ENCODE measurements at places on chromosomes 2 and 18.

- DNase-seq: no peak
Observed at GRCh38 chr18:22112215-22112614, 57.2 kb upstream of the GATA6 start.

DNA sequence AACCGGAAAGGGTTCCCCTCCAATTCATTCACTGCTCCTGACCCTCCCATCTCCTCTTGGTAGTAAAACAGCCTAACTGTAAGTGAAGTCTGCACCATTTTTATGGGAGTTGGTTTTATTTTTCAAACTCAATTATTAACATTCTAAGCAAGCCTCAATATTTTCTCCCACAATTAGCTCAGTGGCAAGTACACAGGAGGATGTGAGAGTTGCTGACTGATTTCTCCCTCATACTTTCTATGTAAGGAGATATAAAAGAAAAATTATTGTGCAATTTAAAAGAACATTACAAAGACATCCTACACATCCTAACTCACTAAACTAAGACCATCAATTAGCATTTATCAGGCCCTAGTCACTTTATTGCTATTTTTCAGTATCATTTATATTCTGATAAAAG lies 73.9 kb downstream of the PIAS2 start:
- no peak for DNase-seq

DNA sequence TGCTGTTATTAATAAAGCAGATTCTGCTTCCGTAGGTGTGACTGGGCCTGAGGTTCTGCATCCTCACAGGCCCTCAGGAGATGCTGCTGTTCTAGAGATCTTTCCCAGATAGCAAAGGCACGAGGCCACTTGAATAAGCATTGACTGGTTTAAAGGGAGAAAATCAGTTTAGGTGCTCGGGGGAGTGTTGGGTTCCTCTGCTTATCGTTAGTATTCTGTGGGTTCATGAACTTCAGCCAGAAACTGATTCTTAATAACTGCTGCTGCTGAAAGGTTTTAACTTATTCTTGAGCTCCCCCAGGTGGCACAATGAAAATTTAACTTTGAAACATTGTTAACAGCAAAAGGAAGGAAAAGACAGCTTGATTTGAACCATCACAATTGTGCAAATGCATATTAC lies 56.9 kb downstream of the ITGA6 start:
- DNase-seq: peak; percentile 57

- no peak for DNase-seq
Observed at GRCh38 chr2:64924170-64924934, 64.8 kb upstream of the SLC1A4 start.

- DNase-seq: no peak
Observed at GRCh38 chr18:64253222-64253621, 104.3 kb upstream of the LINC00305 start.

DNA sequence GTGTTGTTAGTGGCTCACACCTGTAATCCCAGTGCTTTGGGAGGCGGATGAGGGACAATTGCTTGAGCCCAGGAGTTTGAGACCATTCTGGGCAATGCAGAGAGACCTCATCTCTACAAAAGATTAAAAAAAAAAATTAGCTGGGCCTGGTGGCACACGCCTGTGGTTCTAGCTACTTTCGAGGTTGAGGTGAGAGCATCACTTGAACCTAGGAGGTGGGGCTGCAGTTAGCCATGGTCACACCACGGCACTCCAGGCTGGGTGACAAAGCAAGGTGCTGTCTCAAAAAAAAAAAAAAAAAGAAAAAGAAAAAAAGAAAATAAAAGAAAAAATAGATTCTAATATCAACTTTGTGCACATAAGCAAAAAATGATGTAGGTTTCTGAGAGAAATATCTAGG lies 1492.5 kb upstream of the TMEFF2 start:
- no peak for DNase-seq

- DNase-seq: peak; percentile 38
Observed at GRCh38 chr2:202378001-202378400, 1.9 kb downstream of the BMPR2 start.

GRCh38 chr18:44668270-44668975 lies 12.3 kb upstream of the SETBP1 start:
- DNase-seq: no peak

- DNase-seq: no peak
Observed at GRCh38 chr2:111157798-111158197, 37.1 kb downstream of the BCL2L11 start.

- DNase-seq: peak; percentile 7
Observed at GRCh38 chr18:51614033-51614432, 416.6 kb upstream of the MEX3C start.

DNA sequence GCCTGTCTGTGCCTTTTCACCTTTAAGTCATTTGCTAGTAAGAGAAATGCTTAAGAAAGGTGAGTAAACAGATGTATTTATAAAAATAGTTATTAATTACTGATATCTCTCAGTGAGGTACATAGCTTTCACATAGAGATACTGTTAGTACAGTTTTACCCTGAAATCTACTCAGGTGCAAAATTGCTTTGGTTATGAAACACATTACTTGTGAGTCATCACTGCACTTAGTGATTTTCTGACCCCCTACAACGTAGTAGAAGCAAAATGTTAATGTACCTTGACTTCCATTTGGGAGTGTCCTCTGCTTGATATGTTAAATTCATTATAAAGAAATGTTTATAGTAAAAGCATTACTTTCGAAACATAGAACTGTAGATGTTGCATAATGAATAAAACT lies 6.5 kb downstream of the GLS start:
- DNase-seq: no peak

GRCh38 chr2:130363479-130363878 lies 7.6 kb downstream of the PTPN18 start:
- no peak for DNase-seq

DNA sequence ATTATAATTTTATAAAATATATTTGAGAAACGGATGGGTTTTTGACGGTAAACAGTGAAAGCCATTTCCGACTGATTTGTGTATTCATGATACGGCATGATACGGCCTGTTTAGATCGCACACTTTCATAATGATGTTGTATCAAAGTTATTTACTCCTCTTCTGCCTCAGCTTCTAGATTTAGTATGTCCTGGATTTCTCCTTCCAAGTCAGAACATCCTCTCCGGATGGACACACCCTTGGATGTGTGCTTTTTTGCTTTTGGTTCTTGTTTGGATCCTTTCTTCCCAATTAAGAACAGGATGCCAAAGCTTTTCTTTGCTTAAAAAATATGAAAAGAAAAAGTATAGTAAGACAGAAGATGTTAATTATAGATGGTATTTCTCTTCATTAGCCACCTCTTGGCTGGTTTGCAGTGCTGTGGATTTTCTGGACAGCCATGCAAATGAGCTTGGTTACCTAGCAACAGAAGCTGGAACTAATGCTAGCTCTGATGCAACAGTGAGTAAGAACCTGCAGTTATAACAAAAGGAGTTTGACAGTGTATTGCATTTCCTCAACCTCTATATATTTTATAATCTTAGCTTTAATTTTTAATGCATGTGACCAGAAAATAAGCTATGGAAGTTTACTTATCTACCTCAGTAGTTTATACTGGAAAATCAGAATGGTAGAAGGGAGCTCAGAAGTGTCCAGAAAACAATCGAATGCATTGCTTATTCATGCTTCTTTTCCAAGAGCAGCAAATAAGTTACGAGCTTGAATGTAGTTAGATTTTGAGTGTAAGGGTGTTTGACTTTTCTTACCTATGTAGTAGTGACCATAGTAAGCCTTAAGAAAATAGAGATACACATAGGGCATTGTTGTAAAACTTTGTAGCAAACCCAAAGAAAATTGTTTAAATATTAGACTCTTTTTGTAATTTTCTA lies 27.9 kb downstream of the RMND5A start:
- DNase-seq: no peak

- peak; percentile 30 for DNase-seq
Observed at GRCh38 chr2:147636886-147637285, 207.9 kb upstream of the ACVR2A start.

- no peak for DNase-seq
Observed at GRCh38 chr2:27953077-27953476, 62.5 kb downstream of the BABAM2 start.

DNA sequence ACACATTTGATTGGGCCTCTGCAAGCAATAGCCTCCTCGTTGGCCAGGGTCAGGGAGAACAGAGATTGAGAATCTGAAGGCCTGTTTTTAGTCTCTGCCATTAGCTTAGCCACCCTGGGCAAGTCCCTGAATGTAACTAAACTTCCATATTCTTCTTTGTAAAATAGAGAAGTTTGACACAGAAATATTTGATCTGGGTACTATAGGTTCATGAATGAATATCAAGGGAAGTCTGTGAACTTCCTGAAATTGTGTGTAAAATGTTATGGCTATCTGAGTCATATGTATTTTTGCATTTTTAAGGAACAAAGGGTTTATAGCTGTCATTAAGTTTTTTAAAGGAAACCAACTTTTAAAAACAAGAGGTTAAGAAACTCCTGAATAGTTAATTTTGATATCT lies 23.2 kb downstream of the RND3 start:
- no peak for DNase-seq

DNA sequence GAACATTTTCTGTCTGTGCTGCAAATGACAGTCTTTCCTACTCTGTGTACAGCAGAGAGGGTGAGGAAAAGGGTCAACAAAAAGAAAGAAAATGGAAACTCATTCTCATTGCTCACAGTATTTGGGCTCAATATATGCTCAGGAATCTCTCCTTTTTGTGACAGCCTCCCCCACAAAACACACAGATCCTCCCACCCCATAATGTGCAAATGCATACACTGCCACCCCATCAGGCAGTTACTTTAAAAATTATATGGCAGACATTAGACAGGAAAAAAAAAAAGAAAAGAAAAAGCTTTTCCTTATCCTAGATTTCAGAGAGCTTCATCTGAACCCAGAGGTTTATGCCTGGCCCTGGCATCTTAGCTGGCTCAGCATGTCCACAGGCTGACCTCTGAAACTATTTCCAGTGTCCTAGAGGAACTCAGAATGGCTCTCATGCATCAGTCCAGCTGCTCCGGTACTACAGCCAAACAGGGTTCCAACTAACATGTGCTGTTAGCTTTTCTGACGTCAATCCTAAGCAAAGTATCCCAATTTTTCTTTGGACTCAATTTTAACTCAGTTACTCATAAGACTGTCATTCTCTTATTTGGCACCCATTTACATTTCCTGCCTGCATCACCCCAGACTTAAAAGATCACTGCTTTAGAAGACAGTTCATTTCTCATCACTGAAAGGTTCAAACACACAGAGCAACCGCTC lies 105.9 kb downstream of the RBMS1 start:
- no peak for DNase-seq

DNA sequence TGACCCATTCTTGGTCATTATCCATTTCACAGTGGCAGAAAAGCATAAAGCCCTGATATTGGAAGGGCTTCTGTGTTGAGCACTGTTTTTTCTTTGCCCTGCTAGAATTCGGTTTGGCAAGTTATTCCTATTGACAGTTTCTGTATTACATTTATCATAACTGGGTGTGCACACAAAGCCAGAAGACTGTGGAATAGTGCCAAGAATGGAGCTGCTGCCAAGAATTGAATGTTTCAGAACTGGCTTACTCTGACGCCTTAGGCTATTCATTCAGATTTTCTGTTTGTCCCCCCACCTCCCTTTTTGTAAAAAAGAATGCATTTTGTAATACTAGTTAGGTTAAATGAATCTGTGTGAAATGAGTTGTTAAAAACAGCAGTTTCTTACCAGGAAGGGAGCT lies 12.7 kb downstream of the KDM3A start:
- no peak for DNase-seq

DNA sequence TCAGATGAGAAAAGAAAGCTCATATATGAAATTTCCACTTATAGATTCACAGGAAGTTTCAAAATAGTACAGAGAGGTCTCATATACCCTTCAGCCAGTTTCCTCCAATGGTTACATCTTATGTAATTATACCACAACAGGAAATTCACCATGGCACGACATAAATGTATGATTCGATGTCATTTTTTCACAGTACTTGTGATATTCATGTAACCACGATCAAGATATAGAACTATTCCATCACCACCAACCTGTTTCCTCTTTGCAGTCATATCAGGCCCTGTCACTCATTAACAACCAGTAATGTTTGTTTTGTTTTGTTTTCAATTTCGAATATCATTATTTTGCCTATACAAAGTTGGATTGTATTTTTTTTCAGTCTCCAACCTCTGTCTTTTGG lies 314.3 kb upstream of the POU3F3 start:
- no peak for DNase-seq

- no peak for DNase-seq
Observed at GRCh38 chr18:69216321-69216720, 184.4 kb upstream of the DOK6 start.

DNA sequence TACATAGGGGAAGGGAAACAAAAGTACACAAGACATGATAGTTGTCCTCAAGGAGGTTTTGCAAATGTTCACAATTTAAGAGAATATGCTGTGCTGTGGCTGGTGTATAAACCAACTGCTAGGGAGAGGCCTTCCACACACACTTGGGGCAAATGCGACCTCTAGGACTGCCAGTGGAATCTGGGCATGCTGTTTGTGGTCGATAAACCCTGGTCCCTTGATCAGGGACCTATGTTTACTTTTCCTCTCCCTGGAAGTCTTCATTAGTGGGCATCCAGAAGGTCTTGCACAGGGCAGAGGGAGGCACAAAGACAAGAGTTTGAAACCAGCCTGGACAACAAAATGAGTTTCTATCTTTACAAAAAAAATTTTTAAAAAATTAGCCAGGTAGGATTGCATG lies 7.3 kb upstream of the IL1B start:
- DNase-seq: no peak

GRCh38 chr2:1758171-1758570 lies 13.9 kb upstream of the PXDN start:
- DNase-seq: no peak

GRCh38 chr18:6219116-6219717 lies 195.5 kb downstream of the L3MBTL4 start:
- DNase-seq: peak; percentile 57

DNA sequence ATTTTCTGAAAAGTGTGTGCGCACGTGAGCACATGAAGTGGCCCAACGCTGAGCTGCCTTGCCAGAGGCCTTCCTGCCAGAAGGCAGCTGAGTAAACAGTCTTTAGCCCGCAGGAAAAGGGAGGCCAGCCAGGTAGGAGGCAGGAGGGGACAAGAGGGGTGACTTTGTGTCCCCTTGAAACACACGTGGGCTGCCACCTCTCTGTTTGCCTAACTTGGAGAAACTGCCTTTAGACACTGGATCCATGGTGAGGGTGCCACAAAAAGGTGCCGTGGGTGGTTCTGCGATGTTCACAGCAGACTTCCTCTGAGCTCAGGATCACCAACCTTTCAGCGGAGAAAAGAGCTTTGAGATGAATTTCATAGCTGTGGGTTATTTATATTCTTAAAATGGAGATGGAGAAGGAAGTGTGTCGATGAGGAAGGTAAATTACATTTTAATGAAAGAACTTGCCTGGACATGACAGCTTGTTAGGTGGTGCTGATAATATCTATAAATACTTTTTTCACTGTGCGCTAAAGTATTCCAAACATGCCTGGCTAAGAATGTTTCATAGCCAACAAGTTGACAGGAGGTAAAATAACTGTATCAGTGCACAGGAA lies 36.6 kb upstream of the ASB1 start:
- DNase-seq: peak; percentile 52

GRCh38 chr2:96955762-96956161 lies 30.6 kb downstream of the FAM178B start:
- no peak for DNase-seq

DNA sequence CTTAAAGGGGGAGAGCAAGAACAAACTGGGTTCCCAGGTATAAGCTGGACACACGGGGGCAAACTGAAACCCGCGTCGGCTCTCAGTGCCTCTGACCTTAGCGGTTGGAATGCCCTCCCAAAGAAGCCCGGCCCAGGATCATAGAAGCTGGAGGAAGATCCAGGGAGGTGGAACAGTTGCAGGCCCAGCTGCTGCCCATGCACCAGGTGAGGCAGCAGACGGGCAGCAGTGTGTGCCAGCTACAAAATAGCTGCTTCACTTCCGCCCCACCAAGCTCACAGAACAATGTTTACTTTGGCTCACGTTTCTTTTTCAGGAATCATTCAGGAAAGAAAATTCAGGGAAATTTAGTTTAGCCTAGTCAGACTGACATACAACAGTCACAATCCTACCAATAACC lies 3.9 kb upstream of the ERMN start:
- peak; percentile 36 for DNase-seq

Measured in HT-29 (cell line).